Right forelimb (tissue), 1 donor: ENCODE measurements at places on chromosomes 4 and X.

DNA sequence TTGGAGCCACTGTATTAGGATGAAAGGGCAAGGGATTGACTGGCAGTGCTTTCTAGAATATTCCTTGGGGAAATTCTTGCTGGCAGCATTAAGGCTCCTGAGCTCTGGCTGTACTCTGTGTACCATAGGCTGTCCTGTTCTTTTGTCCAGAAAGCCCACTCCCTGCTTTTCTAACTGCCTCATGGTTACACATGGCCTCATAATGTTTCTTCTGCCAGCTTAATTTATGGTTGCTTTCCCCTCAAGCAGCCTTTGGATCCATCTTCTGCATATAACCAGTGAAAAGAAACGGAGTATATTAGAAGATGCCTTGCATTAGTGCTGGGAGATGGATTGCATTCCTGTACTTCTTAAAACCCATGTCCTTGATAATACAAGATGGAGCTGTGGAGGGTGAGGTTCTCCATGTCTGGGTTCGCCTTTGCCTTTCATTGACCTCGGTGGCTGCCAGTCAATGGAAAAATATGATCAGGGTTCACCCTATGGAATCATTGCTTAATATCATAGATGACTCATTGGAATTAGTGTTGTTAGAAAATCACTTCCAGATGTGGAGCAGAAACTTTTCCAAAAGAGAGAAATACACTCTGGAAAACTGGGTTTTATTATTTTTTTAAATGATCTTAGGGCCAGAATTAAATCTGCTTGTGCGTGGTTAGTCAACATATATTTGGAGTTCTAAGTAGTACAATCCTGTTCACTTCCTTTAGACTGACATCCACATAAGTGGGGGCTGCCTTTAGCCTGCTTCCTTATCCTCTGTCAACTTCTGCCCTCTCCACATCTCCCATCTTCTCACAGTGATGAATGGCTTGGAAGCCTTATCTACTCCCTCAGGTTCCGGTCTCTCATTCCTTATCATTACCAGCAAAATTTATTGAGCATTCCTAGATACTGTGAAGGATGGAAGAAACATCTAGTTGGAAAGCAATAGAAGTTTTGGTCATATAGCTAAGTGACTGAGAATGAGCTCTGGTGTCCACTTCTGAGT, 24.9 kb downstream of the DOCK11 start:
- DNase-seq = no peak

GRCh38 chrX:117752745-117753144, 363.9 kb downstream of the KLHL13 start:
- DNase-seq = no peak

GRCh38 chr4:140374130-140374477, 658 bp downstream of the SCOC start:
- no peak for DNase-seq

GRCh38 chr4:26815706-26816105, 44.9 kb upstream of the STIM2 start:
- no peak for DNase-seq

GRCh38 chr4:22473268-22473667, 42.6 kb downstream of the ADGRA3 start:
- DNase-seq = no peak

DNA sequence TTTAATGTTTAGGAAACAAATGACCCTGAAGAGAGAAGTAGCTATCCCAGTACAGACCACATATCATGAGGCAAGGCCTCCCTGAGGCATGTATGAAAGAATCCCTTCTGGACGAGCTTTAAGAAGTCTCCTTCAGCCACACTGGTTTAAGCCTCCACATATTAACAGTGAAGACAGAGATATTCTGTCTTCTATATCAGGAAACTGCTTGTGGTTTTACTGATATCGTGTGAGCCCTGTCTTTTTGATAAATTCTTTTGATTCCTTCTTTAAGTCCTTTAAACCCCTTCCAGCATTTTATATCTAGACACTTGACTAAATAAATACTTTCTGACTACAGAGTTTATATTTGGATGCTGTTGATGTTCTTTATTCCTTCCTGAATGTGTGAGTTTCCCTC, 45.9 kb upstream of the GPC4 start:
- DNase-seq = no peak

DNA sequence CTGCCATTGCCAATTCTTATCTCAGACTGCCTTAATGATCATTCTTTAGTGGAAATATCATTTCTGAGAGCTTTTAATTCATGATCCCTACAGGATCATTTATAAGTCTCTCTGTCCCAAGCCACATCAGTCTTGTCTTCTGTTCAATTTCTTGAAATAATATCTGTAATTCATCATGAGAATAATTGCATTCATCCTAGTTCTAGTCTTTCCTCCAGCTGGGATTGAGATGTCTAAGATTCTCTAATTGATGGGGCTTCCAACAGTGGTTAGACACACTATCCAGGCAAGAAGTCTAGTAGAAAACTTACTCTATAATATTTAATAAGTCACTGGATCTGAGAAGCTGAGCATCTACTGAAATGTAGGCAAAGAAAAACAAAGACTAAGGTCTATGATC, 854.7 kb upstream of the ADGRL3 start:
- no peak for DNase-seq

DNA sequence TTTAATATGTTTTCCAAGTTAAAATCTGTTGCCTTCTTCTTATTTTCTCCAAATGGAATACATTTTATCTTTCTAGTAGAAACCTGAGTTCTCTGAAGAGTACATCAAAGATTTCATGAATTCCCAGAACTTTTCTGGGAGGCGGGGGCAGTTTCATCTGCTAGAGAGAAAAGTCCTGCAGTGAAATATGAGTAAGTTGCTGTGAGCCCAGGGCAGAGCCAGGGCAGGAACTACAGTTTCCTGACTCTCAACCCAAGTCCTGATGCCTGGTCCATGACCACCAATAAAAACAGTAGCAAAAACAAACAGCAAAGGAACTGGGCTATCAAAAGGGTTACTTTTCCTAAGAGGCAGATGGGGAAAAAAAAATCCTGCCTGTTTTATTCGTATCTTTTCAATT, 239.4 kb upstream of the CTSO start:
- DNase-seq = no peak

- DNase-seq = no peak
Observed at GRCh38 chr4:19486400-19486799, 765.3 kb upstream of the SLIT2 start.

DNA sequence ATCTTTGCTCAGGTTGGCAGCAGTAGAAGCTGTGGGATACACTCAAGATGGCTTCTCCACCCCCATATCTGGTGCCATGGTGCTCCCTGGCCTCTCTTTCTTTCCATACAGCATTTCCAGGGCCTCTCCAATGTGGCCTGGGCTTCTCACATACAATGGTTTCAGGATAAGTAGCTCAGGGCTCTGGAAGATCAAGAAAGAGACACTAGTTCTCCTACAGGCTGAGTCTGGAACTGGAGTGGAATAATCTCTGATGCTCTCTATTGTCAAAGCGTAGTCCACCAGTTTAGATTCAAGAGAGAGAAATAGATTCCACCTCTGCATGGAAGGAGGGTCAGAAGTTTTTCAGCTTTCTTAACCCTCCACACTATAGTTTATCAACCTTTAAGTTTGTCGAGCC, 138.2 kb upstream of the AADAT start:
- no peak for DNase-seq

DNA sequence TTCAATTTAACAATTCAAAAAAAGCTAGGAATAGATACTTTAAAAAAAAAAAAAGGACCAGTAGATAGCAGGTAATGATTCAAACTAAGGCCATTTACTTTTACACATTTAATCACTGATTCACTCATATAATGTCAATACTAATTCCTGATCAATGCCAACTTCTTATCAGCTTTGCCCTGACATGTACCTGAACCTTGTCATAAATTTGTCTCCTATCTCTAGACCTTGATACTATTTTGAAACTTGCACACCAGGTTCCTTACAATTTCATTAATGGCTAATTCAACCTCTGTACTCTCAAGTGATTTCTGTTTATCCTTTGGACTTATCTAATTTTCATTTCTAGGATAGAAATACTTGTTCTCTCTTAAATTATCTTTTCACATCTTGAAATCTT, 55.4 kb downstream of the UGT2B4 start:
- no peak for DNase-seq

DNA sequence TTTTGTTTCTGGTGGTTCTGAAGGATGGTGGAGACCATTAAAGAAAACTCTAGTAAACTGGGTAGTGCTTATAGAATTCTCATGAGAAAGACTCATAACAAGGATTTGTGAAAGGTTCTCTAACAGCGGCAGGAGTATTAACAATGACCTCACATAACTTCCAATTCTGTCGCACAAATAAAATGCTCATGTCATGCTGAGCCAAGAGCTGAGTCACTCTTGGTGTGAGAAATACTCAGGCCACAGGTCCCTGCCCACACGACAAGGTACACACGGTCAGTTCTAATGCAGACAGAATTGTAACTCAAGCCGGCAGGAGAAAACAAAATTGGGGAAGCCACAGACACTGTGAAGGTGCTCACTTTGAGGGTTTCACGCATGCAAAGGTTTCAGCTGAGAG, 34.4 kb upstream of the C4orf50 start:
- DNase-seq = no peak

DNA sequence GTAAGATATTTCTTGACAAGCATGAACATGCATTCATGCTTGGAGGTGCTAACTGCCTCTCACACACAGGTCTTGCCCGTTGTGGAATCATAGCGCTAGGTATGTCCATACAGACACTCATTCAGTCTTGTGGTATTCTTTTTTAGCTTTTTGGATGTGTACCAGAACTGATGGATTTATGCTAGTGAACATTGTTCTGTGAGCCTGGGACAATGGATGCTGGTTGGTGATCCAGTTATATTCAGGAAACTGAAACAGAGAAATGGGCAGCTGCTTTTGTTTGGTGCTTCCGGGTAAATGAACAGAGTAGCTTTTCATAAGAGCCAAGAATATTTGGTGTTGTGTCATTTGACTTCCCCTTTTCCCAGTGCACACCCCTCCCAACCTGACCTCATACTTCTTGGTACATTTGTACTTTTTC, 78.9 kb upstream of the SLC4A4 start:
- DNase-seq = no peak

- no peak for DNase-seq
Observed at GRCh38 chr4:56512166-56512565, 6.6 kb downstream of the ARL9 start.

GRCh38 chrX:47607091-47607490, 12.6 kb downstream of the SYN1 start:
- DNase-seq = no peak

GRCh38 chr4:182894681-182895275, 22.4 kb downstream of the DCTD start:
- DNase-seq = peak; percentile 27

- no peak for DNase-seq
Observed at GRCh38 chr4:110512901-110513300, 36.9 kb downstream of the ENPEP start.

DNA sequence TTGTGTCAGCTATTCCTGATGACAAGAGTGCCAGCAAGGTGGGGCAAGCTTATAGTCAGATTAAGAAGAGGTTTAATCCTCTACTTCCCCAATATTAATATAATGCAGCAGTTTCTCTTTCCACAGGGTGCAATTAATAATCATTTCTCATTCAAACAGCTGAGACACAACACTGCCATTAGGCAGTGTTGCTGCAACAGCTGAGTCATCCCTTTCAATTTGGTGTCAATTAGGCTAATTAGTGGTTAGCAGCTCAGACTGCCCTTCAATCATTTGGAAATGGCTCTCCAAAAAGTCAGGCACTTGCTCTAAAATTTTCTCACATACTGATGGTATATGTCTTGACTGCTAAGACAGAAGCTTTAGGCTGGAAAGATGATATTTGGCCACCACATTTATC, 265.7 kb upstream of the FAM241A start:
- DNase-seq = no peak

DNA sequence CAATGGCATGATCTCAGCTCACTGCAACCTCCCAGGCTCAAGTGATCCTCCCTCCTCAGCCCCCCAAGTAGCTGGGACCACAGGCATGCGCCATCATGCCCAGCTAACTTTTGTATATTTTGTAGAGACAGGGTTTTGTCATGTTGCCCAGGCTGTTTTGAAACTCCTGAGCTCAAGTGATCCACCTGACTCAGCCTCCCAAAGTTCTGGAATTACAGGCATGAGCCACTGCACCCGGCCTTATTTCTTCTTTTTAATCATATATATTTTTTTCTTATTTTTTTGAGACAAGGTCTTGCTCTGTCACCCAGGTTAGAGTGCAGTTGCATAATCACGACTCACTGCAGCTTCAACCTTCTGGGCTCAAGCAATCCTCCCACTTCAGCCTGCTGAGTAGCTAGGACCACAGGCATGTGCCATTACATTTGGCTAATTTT, 184.0 kb downstream of the TSPAN5 start:
- DNase-seq = no peak

- peak; percentile 93 for DNase-seq
Observed at GRCh38 chr4:186726426-186727168, 2.9 kb upstream of the FAT1 start.

GRCh38 chr4:21476757-21477156, 471.8 kb downstream of the KCNIP4 start:
- DNase-seq = peak; percentile 45

GRCh38 chr4:126268106-126268505, 953.4 kb downstream of the FAT4 start:
- DNase-seq = no peak

- no peak for DNase-seq
Observed at GRCh38 chr4:108272561-108272960, 103.8 kb upstream of the LEF1 start.

DNA sequence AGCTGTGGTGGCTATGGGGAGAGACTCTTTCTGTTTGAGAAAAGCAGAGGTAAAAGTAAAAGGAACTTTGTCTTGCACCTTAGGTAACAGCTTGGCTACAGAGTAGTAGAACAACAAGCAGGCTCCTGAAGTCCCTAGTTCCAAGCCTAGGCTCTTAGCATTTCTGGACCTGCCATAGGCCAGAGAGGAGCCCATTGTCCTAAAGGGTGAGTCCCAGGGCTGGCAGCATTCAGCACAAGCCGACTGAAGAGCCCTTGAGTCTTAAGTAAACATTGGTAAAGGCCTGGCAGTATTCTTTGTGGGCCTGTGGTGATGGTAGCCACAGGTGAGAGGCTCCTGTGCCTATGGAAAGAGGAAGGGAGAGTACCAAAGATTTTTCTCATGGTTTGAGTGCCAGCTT, 38.2 kb downstream of the CSN3 start:
- DNase-seq = no peak

- DNase-seq = no peak
Observed at GRCh38 chr4:84167564-84167963, 331.5 kb downstream of the NKX6-1 start.

- no peak for DNase-seq
Observed at GRCh38 chr4:74055096-74055495, 16.6 kb upstream of the CXCL3 start.

DNA sequence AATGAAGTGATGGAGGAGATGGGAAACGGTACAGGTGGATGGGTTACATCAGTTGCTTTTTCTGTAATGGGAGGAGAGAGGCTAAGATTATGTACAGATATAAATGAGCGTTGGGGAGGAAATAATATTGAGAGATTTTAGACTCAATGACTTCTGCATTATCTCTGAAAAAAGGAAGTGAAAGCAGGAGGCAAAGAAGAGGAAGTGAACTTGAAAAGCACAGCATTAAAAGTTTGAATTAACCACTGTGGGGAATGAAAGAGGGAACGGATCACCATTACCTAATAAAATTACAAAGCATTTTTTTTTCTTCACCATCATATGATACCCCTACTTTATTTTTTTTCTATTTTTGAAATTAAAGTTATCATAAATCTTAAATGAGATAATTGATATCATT, 1025.5 kb downstream of the RPA4 start:
- no peak for DNase-seq
